Liver (tissue), 10 donors: ENCODE measurements at places on chromosomes 1 and 21. TPM values are rescaled to one million over a fixed set of nuclear protein-coding genes. Genes with fewer than 3 reads are reported as not detected.

Gene IGSF9
- total RNA-seq, result 0.14 TPM

GRCh38 chr1:176638713-176639526 lies 175.9 kb downstream of the PAPPA2 start:
- DNase-seq, result no peak

- DNase-seq, result no peak
Observed at GRCh38 chr21:36990508-36991205, 15.8 kb upstream of the RIPPLY3 start.

Gene TDRD5
- not detected for total RNA-seq

Gene EFCAB7
- total RNA-seq, result 2.5 TPM

DNA sequence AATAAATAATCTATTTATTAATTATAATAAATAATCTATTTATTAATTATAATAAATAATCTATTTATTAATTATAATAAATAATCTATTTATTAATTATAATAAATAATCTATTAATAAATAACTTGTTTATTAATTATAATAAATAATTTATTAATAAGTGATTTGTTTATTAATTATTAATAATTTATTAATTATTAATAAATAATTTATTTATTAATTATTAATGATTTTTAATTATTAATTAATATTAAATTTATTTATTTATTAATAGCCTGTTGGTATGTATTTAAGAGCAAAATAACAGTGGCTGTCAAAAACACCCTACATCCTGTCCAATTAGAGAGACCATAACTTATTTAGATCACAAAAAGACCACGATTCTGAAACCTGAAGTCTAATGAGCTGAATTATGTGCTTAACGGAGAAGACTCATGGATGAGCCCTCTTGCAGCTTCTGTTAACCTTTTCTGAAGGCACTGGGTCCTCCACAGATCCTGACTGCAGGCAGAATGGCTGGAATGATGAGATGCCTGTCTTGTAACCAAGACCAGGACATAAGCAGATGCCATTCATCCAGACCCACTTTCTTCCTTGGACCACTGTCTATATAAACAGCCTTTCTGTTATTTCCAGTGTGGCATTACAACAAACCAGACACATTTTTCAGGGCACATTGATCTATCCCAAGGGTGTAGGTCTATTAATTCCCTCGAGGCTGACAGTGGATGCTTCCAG lies 134.2 kb downstream of the SETD4 start:
- DNase-seq, result no peak

DNA sequence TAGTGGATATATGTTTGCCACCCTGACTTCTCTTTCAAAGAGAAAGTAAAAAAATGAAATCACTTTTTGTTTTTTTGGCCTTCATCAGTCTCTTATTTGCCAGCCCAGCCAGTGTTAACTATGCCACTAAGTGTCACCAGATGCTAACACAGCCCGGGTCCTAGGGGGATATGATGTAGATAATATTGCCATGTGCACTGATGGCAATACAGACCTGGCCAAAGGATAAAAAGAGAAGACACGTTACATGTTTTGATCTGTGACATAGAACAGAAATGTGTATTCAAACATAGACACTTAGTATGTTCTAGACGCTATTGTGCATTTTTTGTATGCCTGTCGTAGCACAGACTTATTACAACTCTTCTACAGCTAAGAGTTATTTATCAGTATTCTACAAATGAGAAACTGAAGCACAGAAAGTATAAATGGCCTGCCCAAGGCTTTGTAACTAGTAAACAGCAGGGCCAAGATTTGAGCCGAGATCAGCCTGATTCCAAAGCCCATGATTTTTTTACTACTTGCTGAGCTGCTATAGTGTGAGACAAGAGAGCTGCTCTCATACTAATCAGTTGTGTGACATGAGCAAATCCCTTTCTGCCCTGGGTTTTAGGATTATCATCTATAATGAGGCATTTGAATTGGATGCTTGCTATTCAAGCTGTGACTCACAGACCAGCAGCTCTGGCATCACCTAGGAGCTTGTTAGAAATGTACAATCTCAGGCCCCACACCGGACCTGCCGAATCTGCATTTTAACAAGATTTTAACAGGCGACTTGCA lies 6.3 kb downstream of the LRRC53 start:
- DNase-seq, result no peak

DNA sequence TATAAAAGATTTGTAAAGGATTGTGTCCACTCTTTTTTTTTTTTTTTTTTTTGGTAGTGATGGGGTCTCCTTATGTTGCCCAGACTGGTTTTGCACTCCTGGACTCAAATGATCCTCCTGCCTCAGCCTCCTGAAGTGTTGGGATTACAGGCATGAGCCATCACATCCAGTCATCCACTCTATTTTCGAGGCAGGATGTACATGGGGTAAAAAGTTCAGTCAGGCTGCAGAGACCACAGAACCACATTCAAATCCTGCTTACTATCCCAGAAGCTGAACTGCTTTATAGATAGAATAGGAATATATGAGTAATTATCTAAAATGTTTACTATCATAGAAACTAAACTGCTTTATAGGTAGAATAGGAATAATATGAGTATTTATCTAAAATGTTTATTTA lies 26.0 kb upstream of the KCNK2 start:
- no peak for DNase-seq

Gene FCRL1
- total RNA-seq, result 0.50 TPM

DNA sequence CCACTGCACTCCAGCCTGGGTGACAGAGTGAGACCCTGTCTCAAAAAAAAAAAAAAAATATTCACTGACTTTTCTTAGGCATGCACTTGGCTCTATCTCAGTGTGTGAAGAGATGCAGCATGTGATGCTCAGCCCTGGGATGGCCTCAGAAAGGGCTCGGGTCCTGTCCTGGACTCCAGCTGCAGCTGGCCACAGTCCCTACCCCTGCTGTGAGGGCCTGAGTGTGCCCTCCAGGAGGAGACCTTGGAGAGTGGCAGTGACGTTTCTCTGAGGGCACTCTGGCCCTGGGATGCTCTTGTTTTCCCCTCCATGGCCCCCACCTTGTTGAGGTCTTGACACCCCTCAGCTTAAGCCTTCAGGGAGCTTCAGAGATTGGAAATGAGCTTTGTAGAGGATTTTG lies 81.9 kb upstream of the POU3F1 start:
- no peak for DNase-seq

Gene THRAP3
- total RNA-seq, result 55.1 TPM

DNA sequence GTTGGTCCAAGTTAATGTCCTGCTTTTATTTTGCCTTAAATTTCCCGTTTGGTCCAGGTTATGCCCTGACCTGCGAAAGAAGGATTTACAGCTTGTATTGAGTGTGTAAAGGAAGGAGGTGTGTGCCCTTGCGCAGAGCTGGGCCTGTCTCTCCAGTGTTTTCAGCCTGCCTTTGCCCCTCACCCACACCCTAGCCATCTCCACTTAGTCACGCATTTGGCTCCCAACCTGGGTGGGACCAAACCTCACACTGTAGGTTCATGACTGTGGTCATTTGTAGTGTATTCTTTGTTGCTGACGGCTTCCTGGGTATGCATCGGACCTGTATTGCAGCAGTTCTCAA lies 572 bp upstream of the SRSF10 start:
- peak; percentile 56 for DNase-seq

Gene WNT3A
- not detected for total RNA-seq

Gene LMO4
- 17.5 TPM for total RNA-seq

Gene ANGPTL7
- total RNA-seq, result not detected

Gene MYOM3
- total RNA-seq, result 0.17 TPM

Gene RNU1-2
- total RNA-seq, result under 0.01 TPM

DNA sequence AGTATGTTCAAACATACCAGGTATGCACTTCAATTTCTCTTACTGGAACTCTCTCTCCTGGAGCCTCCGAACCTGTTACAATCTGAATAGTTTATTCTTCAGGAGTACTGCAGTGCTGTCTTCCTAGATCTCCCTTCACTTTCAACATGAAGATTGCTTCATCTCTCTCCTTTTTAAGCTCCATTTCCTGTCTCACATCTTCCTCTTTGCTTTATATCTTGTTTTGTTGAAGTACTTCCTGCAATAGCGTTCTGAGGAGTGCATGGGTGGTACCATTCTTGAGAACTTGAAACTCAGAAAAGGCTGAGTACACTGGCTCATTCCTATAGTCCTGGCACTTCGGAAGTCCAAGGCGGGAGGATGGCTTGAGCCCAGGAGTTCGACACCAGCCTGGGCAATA lies 15.7 kb upstream of the C1orf146 start:
- DNase-seq, result no peak

Gene MAP3K21
- 7.3 TPM for total RNA-seq

Gene GJA9
- total RNA-seq, result not detected

DNA sequence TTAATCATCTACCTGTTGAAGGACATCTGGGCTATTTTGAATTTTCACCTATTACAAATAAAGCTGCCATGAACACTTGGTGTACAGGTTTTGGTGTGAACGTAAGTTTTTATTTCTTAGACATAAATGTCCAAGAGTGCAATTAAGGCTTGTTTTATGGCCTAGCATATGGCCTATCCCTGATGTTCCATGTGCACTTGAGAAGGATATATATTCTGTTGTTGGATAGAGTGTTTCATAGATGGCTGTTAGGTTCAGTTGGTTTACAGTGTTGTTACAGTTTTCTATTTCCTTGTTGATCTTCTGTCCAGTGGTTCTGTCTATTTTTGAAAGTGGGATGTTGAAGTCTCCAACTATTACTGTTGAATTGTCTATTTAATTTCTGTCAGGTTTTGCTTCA lies 61.2 kb upstream of the NFASC start:
- DNase-seq, result no peak

Gene CFH
- 1,479 TPM for total RNA-seq

DNA sequence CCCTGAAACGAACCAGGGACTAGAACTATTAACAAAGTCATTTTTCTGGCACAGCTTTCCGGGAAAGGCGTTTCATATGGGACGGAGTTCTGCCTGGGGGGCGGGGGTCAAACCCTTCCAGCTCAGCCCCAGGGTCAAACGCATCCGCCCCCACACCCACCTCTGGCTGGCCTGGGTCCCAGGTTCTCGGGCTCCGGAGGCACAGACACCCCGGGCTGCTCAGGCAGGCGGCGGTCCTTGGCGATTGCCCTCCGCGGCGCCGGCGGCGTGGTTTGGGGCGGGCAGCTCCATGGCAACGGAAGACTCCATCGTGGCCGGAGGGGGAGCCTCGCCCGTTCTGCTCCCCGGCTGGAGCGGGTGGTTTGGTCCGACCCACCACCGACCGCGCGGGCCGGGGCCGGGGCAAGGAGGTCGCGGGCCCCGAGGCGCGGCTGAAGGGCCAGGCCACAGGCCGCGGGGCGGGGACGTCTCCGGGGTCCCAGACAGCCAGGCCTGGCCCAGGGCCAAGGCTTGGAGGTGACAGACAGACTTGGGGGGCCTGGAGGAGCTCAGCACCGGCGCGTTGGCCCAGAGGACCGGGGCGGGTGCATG lies at the start of gene CFAP74:
TSS of gene CFAP74 (minus strand) at position 246 of the 591 bp plus-strand sequence. CDS start 12,830 bp downstream, outside the sequence.
- DNase-seq, result peak; percentile 60

DNA sequence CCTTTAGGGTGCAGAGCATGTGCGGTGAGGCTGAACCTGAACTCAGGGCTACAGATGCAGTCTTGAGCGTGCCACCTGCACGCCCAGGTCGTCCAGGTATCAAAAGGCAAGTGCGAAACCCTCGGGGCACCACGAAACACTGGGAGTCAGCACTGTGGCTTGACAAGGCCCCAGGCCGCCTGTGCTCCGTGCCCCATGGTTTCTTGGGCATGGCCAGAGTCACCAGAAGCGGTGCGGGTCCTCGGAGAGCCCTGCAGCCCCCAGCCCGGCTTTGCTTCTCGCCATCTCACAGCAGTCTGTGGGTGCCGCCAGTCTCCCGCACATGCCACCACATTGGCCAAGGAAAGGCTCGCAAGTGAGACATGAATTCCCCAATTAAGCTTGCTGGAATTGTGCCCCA lies 117.3 kb downstream of the PGBD5 start:
- DNase-seq, result no peak

Gene CD1C
- 0.89 TPM for total RNA-seq

DNA sequence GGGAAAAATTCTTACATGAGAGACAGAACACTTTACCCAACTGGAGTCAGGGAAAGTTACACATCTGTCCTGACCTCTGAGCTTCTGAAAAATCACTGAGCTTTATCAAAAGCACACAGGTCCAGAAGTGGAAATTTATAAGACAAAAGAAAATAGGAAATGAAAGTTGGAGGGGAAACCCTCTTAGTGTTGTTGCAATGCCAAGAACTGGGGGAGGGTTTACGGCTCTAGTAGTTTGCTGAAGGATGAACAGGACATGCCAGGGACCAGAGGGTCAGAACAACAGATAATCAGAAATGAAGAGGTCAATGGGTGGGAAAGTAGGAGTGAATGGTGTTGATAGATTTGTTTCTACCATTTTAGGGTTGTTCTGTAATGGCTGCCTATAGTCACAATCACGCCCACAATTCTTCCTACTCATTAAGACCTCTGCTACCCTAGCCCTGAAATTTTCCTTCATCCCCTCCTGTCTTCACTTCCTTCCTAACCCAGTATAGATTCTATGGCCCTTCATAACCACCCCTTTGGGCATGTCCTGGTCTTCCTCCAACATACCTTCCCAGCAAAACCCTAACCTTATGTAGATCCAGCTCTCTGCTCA lies 30.3 kb upstream of the FMOD start:
- no peak for DNase-seq

Gene PAPPA2
- 0.19 TPM for total RNA-seq

DNA sequence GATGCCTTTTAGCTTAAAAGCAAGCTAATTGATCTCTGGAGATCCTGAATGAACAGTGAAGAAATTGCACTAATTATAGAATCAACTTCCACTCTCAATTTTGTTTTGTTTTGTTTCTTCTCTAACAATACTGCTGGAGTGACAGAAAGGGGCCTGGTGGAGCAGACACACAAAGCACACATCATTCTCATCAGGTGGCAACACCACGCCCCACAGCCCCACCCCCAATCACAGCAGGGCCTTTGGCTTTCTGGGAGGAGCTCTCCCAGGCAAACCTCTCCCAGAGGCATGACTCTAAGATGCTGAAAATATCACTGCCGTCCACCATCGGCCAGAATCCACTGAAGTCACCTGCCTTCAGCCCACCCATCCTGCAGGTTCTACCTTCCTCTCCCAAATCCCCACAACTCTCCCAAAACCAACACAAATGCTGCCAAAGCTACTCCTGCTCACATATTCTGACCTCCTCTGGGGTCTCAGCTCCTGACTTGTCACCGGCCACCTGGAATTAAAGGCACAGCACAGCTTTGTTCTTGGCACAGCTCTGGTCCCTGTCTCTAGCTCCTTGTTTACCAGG lies 120.7 kb downstream of the GRIK3 start:
- peak; percentile 13 for DNase-seq

- DNase-seq, result no peak
Observed at GRCh38 chr1:212067787-212068186, 32.2 kb downstream of the DTL start.

- DNase-seq, result no peak
Observed at GRCh38 chr1:41200728-41201127, 41.4 kb downstream of the SCMH1 start.

- DNase-seq, result no peak
Observed at GRCh38 chr1:18643154-18644012, 12.7 kb downstream of the PAX7 start.

Gene TMPRSS15
- total RNA-seq, result not detected

DNA sequence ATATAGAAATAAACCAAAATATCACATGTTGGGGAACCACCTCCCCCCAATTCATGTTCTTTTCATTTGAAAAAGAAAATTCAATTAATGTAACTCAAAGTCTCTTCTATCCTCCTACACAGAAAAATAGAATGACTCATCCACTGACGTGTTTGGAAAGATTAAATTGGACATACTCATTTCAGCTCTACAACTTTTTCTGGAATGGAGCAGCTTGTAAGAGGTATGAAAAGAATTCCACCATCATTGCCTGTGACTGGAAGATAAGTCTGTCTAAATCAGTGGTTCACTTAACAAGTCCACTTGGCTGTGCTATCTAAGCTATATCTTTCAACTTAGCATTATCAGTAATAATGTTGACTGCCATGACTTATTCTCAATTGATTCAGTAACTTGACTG lies 702.3 kb downstream of the BRINP3 start:
- no peak for DNase-seq

Gene FMN2
- total RNA-seq, result not detected

GRCh38 chr1:5565281-5566125 lies 426.7 kb downstream of the NPHP4 start:
- DNase-seq, result no peak
